ENCODE measurements at places on chromosomes 12 and 14.

DNA sequence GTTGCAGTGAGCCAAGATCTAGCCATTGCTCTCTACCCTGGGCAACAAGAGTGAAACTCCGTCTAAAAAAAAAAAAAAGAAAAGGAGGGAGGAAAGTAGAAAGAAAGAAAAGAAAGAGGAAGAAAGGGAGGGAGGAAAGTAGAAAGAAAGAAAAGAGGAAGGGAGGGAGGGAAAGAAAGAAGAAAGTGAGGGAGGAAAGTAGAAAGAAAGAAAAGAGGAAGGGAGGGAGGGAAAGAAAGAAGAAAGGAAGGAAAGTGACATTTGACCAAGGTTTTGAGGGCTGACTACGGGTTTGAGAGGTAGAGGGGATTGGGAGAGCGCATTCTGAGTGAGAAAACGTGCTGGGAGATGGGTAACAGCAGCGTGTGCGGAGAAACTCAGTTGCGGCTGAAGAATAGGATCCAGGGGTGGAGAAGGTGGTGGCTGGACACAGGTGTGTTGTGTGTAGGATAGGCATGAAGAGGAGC is 521 bp upstream of the PAPLN start:
- DNase-seq = no peak

GRCh38 chr12:79407671-79408622 is 282.8 kb downstream of the PAWR start:
- DNase-seq = no peak

DNA sequence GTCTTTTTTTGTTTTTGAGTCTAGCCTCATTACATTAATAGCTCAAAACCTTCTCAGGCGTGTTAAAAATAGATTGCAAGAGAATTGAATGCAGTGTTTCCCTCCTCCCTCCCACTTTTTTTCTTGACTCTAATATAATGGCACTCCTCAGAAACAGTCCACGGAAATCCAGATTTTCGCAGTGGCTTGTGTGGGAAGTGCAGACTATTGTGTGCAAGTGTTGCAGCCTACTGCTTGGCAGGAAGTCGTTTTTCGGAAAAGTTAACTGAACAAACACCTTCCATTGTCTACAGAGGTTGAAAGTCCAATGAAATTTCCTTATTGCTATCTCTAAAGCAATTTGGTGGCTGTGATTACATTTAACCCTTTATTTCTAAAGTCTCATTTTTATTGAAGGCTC is 147.9 kb upstream of the E2F7 start:
- DNase-seq = no peak

DNA sequence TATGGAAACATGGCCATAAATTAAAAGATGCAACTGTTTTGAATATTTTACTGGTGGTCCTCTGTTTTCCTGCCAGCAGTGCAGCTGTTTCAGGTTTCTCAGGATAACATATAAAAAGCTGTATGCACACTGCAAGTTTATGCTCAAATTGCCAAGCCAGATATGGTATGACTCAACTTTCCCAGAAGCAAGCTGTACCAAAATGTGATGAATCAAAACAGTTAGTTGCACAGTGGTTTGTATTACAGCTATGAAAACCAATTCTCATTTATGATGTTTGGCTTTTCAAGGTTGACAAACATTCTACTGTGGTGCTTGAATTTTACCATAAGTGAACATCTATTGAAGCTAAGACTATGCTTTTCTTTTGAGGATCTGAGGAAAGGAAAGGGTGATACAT is 15.5 kb downstream of the TRMT5 start:
- DNase-seq = no peak

DNA sequence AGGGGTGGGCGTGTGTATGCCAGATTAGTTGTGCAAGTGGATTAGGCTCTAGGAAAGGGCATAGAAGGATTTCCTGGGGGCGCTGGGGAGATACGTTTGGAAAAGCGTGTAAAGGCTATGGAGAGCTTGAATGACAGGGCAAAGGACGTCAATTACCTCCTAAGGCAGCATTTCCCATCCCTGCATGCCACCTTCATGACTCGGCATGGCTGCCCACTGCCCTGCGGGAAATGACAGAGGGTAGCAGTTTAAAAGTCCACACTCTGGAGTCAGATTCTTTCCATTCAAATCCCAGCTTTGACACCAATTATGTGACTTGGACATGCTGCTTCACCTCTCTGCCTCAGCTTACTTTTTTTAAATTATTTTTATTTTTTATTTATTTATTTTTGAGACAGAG is 14.8 kb upstream of the TMEM229B start:
- no peak for DNase-seq

Data from stimulated activated CD4-positive, alpha-beta T cell treated with anti-CD3 and anti-CD28 coated beads, Interleukin-4, amount 100 ng/mL, for 48 hours (primary cell).